ENCODE measurements at places on chromosomes 1 and 21. TPM values are rescaled to one million over a fixed set of nuclear protein-coding genes. Genes with fewer than 3 reads are reported as not detected.

Gene FBXO2
- total RNA-seq = 1.3 TPM

Gene RAB25
- not detected for total RNA-seq

Gene HTR6
- total RNA-seq = under 0.01 TPM

Gene TRIM67
- not detected for total RNA-seq

Gene CRNN
- total RNA-seq = not detected

Gene SLC35F3
- not detected for total RNA-seq

Gene OVAAL
- total RNA-seq = not detected

Gene NR5A2
- total RNA-seq = 3.6 TPM

Gene CASZ1
- 1.7 TPM for total RNA-seq

Gene PLEKHA6
- 13.9 TPM for total RNA-seq

Gene RHD
- not detected for total RNA-seq

Gene CD1B
- total RNA-seq = not detected

Gene CNIH3
- 0.98 TPM for total RNA-seq

Gene RNF223
- total RNA-seq = not detected

Gene CERS2
- 129 TPM for total RNA-seq

Gene C1QA
- total RNA-seq = not detected

Gene RGS13
- not detected for total RNA-seq

Gene KRTAP21-2
- total RNA-seq = not detected

Gene ERRFI1
- total RNA-seq = 28.1 TPM

Gene EFNA3
- 3.6 TPM for total RNA-seq

Gene FCRLA
- total RNA-seq = not detected

Gene KRTAP19-3
- total RNA-seq = not detected

Gene CRP
- not detected for total RNA-seq

Gene PEAR1
- 46.9 TPM for total RNA-seq

Gene OSCP1
- 4.1 TPM for total RNA-seq

Gene KRTAP10-12
- not detected for total RNA-seq

Gene NUDT4B
- total RNA-seq = 131 TPM

Gene GPR37L1
- total RNA-seq = not detected

Gene HLX
- total RNA-seq = 8.5 TPM

Gene SCCPDH
- 39.5 TPM for total RNA-seq

Gene ATP6V1G3
- total RNA-seq = 0.33 TPM

Gene ST6GALNAC5
- total RNA-seq = 0.98 TPM

All from vein endothelial cell (primary cell).